ENCODE measurements at places on chromosomes 1 and 21.

GRCh38 chr1:158979229-158979628 lies 30.5 kb upstream of the IFI16 start:
- DNase-seq: no peak

- no peak for DNase-seq
These were observed 167.5 kb downstream of the CLIC6 start for GRCh38 chr21:34836103-34836932.

DNA sequence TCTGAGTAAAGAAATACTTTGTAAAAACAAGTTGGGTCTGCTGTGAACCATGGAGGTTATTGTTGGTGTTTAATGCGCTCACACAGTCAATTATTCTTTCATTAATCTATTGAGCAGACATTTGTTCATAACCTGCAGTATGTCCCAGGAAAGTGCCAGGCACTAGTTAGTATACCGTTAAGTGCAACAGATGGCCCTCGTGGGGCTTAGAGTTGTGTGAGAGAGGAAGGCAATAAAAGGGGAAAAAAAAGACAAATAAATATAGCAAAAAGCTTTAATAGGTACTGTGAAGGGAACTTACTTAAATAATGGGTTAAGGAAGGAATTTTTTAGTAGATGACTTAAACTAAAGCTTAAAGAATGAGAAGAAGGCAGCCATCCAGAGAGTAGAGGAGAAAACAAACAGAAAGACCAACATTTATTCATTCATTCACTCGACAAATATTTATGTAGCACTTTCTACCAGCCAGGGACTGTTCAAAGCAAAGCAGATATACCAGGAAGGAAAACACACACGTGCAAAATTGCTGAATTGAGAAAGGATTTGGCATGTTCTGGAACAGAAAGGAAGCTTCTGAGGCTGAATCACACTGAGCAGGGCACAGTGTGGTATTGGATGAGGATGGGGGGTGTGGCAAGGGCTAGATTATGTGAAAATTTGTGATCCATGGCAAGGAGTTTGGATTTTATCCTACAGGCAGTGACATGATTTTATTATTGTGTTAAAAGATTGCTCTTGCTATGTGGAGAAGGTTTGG lies 296.1 kb upstream of the SGIP1 start:
- DNase-seq: no peak

- DNase-seq: no peak
These were observed 99.1 kb downstream of the JAK1 start for GRCh38 chr1:64867266-64867665.

DNA sequence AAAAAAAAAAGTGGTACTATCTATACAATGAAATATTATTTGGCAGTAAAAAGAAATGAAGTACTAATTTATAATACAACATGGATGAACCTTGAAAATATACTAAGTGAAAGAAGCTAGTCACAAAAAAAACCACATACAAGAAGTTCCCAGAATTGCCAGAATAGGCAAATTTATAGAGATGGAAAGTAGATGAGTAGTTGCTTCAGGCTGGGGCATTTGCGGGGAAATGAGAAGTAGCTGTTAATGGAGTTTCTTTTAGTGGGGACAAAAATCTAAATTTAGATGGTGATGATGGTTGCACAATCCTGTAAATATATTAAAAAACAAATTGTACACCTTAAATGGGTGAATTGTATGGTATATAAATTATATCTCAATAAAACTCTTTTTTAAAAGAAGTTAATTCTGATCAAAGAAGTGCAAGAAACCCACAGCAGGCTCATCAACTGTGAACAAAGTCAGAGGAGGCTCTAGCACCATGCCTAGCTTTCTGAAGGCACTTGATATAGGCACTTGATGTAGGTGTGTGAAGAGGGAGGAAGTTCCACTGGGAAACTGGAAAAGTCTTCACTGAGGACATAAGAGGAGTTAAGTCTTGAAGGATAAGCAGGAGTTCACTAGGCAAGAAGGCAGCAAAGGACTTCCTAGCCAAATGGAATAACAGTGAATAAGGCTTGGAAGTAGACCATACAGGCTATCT lies 52.5 kb downstream of the DMAP1 start:
- no peak for DNase-seq

- no peak for DNase-seq
These were observed 113.2 kb upstream of the CACHD1 start for GRCh38 chr1:64356636-64357256.

GRCh38 chr1:14850563-14850962 lies 252.1 kb downstream of the KAZN start:
- no peak for DNase-seq

DNA sequence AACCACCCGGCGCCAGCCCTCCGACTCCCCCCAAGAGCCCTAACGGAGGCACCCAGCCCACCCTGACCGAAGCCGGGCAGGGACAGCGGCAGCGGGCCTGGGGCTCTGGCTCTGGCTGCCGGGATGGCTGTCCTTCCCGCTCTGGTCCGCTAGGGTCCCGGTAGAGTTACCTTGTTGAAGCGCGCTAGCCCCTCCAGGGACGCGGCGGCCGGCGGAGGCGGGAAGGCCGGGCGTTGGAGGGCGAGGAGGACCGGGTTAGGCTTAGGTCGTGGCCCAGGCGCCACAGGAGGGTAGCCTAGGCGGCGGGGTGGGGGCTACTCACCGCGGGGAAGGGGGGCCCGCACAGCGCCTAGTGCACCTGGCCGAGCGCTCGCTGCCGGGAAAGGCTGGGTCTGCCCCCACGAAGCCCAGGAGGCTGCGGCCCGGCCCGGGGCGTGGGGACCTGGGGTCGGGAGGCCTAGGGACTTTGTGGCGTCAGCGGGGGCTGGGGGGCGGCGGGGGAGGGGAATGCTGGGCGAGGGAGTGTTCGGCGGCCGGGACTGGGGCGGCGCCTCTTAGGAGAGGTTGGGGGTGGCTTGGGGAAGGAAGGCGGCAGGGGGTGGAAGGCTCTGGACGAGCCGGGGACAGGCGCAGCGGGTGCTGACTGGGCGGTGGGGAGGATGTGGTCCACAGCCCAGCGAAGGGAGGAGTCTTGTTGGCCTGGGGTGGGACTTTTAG lies at the start of gene TRIM17:
Gene TRIM17 (minus strand): TSS at position 645 of the 717 bp plus-strand sequence. CDS start 1,789 bp downstream, outside the sequence.
- DNase-seq: no peak

DNA sequence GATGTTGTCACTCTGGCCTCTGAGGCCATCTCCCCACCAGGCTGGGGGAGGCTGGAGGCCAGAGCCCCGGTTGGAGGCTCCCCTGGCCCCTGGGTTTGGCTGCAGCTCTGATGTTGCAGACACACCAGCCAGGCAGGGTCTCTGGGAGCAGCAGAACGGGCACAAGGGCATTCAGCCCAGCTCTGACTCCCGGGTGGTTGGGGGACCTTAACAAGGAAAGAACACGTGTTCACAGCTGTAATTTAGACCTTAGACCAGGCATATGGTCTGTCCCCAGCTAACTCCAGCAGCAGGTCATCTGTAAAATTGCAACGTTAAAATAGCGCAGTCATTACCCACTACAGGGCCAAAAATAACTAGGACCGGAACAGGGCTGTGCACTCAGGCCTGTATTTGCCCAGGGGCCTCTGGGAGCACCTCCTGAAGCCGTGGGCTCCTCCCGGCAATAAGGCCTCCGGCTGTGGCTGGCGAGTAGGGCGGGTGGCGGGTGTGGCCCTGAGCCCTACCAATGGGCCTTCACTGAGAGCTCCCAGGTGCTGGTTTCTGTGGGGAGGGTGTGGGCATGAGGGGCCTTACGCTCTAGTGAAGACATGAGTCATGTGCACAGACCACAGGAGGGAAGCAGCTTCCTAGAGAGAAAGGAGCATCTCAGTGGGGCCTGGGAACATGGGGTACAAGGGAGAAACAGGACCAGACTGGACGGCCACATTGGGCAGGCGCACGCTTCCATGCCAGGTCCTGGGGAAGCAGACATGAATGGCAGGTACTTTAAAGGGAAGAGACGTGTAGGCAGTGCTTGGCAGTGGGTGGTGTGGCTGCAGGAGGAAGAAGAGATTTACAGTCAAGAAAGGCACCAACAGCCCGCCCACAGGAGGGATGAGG lies 6.1 kb downstream of the LDLRAP1 start:
- peak; percentile 45 for DNase-seq

DNA sequence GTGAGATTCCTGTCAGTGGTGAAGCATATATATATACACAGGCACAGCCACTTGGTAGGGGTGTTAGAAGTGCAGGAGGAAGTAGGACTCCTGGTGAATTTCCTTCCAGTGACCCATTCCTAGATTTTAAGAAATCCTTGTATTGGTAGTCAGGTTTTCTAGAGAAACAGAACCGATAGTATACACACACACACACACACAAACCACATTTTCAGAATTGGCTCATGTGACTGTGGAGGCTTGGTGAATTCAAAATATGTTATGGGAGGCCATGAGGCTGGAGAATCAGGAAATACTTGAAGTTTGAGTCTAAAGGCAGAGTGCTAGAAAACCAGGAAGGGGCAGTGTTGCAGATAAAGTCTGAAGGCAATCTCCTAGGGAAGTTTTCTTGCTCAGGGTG lies 114.2 kb downstream of the FCRL5 start:
- DNase-seq: no peak

GRCh38 chr1:78492386-78492950 lies 1.7 kb downstream of the PTGFR start:
- DNase-seq: no peak

GRCh38 chr1:4561205-4561604 lies 93.2 kb upstream of the AJAP1 start:
- no peak for DNase-seq

DNA sequence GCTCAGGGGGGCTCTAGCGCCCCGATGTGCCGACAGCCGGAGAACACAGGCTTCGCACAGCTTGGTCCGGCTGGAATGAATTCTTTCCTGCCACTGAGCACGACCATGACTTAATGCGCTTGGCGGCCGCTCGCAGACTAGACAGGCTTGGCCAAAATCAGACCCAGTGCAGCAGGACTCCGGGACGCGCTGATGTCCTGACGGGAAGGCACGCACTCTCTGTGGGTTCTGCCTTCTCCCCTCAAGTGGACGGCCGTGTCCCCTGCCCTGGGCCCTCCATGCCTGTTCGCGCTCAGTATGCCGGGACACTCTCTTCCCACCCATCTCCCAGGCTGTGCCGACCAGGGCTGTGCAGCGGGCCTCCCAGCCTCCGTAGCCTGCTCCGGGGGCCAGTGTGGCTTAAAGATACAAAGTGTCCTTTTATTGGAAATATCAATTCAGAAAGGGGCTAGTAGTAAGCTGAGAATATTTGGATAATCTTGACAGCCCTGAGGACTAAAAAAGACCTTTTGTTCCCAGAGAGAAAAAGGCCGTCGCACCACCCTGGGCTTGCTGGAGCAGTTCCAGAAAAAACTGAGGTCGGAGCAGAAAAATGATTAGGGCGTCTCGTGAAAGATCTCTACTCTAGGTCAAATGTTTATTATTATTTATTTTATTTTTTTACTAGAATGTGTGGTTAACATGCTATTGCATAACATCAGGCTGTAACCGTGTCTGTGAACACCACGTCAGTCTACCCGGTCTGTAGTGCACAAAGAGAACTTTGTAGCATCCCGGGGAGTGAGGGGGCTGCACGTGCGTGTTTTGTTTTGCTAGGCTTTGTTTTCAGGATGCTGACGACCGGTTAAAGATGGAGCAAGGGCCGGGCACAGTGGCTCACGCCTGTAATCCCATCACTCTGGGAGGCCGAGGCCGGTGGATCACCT lies 88.1 kb upstream of the ARHGEF16 start:
- no peak for DNase-seq

DNA sequence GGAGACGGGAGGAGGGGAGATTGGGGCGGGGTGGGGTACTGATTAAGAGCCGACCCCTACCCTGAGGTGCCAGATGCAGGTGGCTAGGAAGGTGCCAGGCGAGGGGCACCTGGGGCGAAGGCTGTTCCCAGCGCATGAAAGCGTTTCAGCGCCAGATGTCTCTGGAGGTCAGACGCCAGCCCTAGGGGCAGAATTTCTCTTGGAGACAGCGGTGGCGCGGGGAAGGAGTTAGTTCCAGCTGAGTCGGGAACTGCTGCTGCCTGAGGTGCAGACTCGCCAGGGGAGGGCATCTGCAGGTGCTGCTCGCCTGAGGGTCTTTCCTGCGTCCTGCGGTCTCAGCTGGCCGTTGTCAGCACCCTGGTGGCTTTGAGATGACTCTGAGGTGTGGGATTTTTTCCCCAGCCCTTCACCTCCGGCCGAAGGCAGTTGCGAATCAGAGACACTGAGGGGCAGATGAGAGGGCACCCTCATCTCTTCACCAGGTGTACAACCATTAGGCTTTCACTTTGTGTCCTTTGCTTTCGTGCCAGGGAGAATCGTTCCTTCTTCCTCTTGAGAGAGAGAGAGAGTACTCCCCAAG lies 539 bp downstream of the CGN start:
- no peak for DNase-seq

DNA sequence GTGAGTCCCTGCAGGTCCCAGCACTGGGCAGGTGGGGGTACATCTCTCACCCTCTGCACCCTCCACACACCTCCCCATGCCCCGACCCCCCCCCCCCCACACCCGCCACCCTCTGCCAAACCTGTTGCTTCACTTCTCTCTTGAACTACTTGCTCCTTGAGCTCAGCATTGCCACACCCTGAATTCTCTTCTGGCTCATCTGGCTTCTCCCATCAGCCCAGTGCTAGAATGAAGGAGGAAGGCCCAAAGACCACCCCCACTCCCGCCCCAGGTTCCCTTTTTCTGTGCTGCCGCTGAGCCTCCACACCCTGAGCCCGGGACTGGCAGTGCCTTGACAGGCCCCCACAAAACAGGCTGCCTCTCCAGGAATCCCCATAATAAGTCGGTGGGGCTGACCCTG lies 6.4 kb upstream of the TNNI1 start:
- no peak for DNase-seq

DNA sequence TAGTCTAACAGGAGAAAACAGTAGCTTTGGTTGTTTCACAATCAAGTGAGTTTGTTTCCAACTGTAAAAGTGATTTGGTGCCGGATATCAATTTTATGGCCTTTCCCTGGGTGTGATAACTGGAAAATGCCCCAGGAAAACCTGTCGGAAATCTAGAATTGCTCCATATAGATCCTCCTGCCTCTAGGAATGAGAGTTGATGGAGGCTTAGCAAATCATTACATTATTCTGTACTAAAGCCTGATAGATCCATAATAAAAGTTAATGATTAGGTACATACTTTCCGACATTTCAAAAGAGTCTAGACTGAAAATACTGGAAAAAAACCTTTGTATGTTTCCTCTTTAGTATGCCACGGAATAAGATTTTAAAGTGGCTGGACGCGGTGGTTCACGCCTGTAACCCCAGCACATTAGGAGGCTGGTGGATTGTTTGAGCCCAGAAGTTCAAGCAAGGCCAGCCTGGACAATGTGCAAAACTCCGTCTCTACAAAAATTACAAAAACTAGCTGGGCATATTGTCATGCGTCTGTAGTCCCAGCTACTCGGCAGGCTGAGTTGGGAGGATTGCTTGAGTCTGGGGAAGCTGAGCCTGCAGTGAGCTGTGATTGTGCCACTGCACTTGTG lies 70.0 kb upstream of the SLC45A1 start:
- DNase-seq: no peak

- no peak for DNase-seq
These were observed 8.3 kb downstream of the AHDC1 start for GRCh38 chr1:27595597-27595996.

GRCh38 chr1:212450331-212450881 lies 17.7 kb downstream of the NENF start:
- DNase-seq: no peak

DNA sequence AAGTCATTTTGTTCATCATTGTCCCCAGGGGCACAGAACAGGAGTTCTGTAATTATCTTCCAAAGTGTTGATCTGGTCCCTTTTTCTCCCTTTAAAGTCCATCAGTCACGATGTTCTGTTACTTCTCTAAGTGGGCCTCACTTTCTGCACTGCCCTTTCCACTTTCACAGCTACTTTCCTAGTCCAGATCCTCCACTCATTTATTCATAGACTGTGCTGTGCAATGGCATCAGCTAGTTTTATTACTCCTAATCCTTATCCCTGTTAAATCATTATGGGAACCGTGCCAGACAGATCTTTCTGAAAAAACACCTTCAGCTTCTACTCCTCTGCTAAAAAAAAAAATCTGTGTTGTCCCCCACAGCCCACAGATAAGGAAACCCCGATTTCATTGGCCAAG lies 64.0 kb upstream of the BCL10 start:
- DNase-seq: no peak

All from stimulated activated CD4-positive, alpha-beta T cell treated with anti-CD3 and anti-CD28 coated beads, Interleukin-1b, Interleukin-23, amount 100 ng/mL, for 1 hour (primary cell).